A172 (cell line): ENCODE measurements at places on chromosomes 6 and 20.
A peak's percentile ranks its signal among the peaks of the same experiment; 100 is the strongest.

GRCh38 chr6:106889692-106890091 lies 84.8 kb downstream of the CD24 start:
- DNase-seq = no peak

- peak; percentile 65 for DNase-seq
Measured at GRCh38 chr6:99746261-99746895, 139.7 kb downstream of the PRDM13 start.

- DNase-seq = no peak
Measured at GRCh38 chr6:34285448-34286164, 36.8 kb upstream of the SMIM29 start.

DNA sequence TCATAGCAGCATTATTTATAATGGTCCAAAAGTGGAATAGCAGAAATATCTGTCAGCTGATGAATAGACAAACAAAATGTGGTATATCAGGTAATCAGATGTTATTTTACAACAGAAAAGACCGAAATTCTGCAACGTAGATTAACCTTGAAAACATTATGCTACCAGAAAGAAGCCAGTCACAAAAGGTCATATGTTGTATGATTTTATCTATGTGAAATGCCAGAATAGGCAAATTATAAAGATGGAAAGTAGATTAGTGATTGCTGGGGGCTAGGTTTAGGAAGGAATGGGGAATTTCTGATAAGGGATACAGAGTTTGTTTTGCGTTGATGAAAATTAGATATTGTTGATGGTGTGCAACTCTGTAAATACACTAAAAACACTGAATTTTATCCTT lies 165.0 kb upstream of the STMND1 start:
- DNase-seq = no peak

GRCh38 chr6:1475174-1475573 lies 85.8 kb downstream of the FOXF2 start:
- no peak for DNase-seq

GRCh38 chr6:101344885-101345284 lies 48.6 kb upstream of the GRIK2 start:
- peak; percentile 14 for DNase-seq

DNA sequence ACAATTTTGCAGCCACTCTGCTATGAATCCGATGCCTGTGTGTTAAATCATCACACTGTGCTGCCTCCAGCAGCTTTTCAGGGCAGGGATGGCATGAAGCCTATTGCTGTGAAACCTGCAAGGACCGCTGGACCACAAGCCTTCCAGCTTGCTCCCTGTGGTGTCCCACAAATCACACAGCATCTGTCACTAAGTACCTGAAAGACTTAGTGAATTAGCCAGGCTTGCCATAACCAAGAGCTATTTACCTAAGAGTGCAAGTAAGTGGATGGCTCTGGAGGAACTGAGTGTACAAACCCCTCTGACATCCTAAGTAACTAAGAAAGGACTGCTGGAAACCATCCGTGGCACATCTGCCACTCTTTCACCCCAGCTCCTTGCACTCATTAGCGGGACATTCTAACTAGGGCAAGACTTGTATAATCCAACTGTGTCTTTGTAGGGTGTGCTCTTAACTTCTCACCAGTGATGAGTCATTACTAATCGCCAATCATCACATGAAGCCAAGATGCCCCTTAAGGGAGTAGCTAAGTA lies 34.7 kb downstream of the FOXQ1 start:
- DNase-seq = peak; percentile 19

- peak; percentile 39 for DNase-seq
Measured at GRCh38 chr20:4787069-4787468, 65.4 kb downstream of the PRND start.

DNA sequence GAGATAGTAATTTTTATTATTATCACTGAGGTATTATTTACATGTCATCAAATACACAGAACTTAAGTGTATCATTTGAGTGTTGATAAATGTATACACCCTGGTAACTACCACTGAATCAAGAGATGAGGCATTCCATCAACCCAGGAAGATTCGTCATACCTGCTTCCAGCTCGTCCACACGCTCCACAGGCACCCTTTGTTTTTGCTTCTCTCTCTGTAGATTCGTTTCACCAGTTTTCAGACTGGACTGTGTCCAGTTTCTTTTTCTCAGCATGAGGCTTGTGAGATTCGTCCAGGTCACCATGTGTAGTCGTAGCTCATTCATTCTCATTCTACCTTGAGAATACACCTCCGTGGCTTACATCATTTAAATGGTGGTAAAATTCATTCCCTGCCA lies 64.5 kb downstream of the BFSP1 start:
- DNase-seq = no peak

DNA sequence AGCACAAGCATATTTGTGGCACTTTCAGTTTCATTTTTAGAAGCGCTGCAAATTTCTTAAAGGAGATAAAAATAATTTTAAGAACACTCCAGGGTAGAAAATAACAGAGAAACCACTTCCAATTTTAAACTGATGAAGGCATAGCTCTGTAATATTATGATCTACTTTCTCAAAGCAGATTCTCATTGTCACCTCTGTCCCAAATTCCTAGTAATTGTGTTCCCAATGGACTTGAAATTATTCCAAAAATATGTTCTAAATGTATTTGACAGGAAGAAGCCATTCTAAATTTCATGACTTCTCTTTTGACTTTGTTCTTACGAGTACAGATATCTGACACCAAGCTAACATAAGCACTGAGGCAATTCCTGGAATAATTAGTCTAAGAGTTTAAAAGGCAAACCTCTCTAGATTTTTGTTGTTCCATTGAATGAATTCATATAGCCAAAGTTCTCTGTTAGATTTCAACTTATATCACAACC lies 140.2 kb upstream of the CARMIL1 start:
- no peak for DNase-seq

DNA sequence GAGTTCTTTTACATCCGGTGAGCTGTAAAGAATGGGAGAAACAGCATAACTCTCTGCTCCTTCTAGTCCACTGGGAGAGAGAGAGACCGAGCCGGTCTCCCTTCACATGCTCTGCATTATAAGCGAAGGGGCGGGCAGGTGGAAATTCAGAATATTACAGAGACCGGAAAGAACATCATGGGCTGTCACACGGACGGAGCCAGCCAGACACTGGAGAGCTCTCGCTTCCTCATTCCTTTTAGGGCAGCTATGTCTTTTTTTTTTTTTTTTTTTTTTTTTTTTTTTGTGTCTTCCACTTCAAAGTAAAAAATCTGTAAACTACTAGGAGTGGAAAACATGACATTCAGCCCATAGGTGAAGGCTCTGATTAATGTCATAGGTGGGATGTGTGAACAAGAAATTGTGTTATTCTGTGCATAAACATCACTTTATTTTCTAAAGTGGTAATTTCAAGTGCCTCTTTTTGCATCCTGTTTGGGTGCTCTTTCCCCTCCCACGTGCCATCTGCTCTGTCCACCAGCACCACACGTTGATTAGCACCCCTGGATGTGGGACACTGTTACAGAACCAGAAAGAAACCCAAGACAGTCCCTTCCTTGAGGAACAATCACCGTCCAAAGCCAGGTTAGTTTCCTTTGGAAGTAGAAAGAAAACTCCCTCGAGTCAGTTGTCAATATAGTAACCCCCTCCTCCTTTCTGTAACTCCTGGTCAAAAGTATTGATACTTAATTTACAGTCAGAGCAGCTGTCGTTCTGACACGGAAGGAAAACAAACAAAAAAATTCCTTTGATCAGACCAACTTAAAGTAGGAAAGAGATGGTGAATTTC lies at the start of gene TAGAP:
Gene TAGAP (minus strand): TSS at position 93 of the 829 bp plus-strand sequence. CDS start 845 bp downstream, outside the sequence.
- DNase-seq = no peak

DNA sequence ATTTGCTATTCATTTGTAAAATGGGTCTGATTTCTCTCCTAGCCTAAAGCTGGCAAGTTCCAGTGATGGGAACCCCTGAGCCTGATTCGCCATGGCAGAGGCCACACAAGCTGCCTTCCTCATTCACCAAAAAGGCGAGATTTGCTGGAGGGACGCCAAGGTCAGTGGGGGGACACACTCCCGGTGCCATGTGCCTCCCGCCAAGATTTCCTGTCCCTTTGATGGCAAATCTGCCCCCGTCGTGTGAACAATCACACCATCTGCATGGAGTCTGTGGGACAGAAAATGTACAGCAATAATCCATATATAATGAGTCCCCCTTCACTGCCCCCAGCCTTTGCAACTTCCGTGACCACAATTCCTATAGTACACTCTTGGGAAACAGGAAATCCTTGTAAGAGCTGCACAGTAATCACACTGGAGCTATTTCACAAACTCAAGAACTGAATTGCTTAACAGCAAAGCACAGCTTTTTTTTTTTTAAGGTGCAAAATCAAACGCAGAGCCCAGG lies 15.7 kb upstream of the IGF2R start:
- DNase-seq = no peak

DNA sequence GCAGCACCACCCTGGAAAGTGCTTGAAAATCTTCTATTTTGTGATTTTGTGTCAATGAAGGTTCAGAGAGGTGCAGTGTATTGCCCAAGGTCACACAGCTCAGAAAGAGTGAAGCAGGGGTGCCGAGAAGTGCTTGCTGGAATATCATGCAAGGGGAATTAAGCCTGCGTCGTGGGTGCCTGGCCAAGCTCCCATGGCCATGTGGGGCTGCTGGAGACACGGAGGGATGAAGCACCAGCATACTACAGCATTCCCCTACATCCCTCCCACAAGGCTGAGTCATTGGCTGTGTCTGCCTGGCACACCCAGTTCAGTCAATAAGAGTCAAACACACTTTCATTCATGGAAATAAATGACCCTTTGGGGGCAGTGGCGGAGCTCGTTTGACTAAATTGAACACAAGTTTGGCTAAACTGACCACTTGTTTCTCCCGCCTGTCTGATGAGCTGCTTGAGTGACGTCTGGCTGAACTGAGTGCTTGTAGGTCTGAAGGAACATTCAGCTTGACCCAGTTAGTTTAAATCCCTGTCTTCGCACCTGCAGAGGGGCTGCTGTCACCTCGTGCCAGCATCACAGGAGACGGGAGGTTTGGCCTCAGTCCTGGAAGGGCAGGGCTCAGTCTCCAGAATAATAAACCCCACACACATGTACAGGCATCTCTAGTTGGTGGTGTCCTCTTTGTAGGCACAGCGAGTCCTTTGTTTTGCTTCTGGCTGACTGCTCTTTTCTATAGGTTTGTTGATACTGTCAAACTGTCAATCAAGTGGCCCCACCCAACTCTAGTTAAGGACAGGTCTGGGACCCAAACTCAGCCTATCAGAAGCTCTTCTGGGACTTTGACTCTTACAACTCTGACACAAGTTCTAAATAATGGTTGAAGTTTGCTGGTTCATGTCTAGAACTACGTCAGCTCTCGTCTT lies 8.4 kb upstream of the TGM2 start:
- DNase-seq = peak; percentile 96

- peak; percentile 70 for DNase-seq
Measured at GRCh38 chr20:58682656-58683531, 9.7 kb upstream of the NPEPL1 start.

GRCh38 chr6:142400495-142400894 lies 98.7 kb downstream of the ADGRG6 start:
- peak; percentile 51 for DNase-seq

- DNase-seq = no peak
Measured at GRCh38 chr20:5888041-5888440, 62.3 kb downstream of the TRMT6 start.

GRCh38 chr6:135334169-135334568 lies 153.1 kb downstream of the MYB start:
- peak; percentile 9 for DNase-seq

DNA sequence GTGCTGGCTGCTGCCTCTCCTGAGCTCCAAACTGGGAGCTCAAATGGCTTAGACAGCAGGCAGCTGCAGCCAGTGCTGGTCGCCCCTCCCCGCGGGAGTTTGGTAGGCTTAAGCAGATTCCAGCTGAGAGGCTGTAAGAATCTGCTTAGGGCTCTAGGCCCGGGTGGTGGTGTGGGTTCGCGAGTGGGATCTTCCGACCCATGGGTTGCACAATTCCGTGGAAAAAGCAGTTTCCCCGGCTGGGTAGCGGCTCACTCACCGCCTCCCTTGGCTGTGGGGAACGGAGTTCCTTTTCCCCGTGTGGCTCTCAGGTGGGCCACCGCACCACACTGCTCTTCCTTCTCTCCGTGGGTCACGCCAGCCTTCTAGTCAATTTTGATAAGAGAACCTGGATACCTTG lies 232.5 kb downstream of the PKHD1 start:
- DNase-seq = no peak

DNA sequence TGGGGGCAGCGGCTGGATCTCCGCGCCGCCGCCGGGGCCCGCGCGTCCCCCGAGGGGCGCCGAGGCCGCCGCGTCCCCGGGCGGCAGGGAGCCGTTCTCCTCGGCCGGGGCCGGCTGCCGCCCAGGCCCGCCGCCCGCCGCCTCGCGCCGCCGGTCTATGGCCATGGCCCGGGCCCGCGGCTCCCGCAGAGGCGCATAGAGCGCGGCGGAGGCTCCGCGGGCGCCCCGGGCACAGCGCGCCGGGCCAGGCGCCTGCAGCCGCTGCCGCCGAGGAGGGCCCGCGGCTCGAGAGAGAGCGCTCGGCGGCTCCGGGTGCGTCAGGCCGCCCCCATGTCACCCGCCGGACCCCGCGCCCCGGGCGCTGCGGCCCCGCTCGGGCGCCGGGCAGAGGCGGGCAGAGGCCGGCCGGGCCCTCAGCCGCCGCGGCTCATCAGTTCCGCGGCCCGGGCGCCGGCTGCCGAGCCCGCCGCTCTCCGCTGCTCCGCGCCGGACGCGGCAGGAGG lies 404 bp downstream of the SLC22A23 start:
- DNase-seq = no peak

GRCh38 chr6:30121446-30122366 lies 8.8 kb upstream of the TRIM31 start:
- DNase-seq = no peak

DNA sequence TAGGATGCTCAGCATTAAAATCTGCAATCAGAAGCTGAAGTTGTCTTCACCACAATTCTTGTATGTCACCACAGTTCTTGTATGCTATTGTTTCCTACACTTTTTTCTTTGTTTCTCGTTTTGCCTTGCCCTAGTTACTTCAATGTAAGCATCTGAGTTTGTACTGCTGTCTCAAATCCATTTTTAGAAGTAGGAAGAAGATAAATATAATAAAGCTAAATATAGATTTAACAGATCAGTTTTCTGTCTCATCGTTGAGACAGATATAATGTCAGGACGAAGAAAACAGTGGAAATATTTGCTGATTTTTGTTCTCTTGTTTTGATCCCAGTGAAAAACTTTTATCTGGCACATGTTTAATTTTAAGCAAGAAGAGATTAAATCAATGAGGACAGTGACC lies 318.0 kb downstream of the QKI start:
- no peak for DNase-seq

- DNase-seq = no peak
Measured at GRCh38 chr6:3501826-3502500, 45.1 kb upstream of the SLC22A23 start.

GRCh38 chr6:141488488-141488887 lies 644.2 kb upstream of the GJE1 start:
- no peak for DNase-seq

DNA sequence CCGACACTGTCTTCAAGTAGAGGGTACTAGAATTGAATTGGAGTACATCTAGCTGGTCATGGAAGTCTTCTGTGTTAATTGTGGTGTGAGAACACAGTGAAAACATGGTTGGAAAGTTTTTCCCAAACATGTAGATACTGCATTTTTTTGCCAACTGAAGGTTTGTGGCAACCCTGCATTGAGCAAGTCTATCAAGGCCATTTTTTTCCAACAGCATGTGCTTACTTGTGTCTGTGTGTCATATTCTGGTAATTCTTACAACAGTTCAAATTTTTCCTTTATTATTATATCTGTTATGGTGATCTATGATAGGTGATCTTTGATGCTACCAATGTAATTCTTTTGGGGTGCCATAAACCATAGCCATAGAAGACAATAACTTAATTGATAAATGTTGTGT lies 147.0 kb downstream of the MYB start:
- no peak for DNase-seq
